Stimulated activated CD4-positive, alpha-beta T cell treated with anti-CD3 and anti-CD28 coated beads, Interleukin-15, amount 100 ng/mL, for 1 hour (primary cell): ENCODE measurements at places on chromosomes 4 and X.
A peak's percentile ranks its signal among the peaks of the same experiment; 100 is the strongest.

DNA sequence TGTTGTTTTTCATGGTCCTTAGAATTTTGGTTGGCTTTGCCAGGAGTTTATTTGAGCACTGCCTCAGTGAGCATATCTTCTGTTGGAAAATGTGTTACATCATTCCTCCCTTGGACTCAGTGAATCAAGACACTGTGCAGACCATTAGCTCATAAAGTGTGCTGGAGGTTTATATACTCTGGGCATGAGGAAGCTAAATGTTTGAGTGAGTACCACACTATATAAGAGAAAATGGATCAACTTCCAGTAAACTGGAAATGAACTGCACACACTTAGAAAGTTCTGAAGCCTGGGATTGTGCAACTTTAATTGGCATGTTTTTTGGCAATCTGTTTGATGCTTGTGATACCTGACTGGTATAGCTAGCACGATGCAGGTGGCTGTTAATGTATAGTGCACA is 75.9 kb downstream of the LIMCH1 start:
- DNase-seq = no peak

DNA sequence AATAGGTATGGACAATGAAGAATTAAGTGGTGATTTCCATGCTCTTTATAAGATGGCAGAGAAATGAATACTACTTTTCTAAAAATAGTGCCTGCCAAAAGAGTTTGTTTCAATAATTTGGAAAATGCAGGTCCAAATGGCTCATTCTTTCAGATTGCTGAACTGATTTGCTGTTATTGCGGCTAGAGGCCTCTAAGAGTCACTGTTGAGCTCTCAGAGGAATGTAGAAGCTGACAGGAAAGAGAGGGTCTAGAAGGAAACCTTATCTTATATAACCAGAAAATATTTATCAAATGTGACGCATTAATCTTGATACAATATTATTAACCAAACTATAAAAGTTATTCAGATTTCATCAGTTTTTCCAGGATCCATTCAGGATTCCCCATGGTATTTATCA is 65.7 kb upstream of the PAGE1 start:
- no peak for DNase-seq

- DNase-seq = no peak
Measured at GRCh38 chr4:180794333-180794732, 1448.9 kb upstream of the TENM3 start.

GRCh38 chr4:161403781-161404180 is 760.0 kb downstream of the FSTL5 start:
- DNase-seq = no peak

DNA sequence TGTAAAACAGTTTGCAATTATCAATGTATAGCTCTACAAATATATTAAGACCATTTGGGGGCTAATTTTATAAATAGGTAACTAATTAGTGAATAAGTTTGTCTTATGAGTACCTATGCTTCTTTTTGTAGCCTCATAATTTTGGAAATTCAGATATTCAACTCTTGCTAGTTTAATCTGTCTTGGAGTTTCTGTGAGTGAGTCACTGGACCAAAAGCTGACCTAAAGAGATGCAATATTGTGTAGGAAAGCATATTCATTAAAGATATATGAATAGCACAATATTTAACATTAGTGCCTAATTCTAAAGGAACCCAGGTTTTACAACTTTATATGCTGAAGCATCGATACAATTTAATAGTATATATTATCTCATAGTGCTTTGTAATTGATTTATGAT is 161.3 kb upstream of the PCDH18 start:
- DNase-seq = no peak

DNA sequence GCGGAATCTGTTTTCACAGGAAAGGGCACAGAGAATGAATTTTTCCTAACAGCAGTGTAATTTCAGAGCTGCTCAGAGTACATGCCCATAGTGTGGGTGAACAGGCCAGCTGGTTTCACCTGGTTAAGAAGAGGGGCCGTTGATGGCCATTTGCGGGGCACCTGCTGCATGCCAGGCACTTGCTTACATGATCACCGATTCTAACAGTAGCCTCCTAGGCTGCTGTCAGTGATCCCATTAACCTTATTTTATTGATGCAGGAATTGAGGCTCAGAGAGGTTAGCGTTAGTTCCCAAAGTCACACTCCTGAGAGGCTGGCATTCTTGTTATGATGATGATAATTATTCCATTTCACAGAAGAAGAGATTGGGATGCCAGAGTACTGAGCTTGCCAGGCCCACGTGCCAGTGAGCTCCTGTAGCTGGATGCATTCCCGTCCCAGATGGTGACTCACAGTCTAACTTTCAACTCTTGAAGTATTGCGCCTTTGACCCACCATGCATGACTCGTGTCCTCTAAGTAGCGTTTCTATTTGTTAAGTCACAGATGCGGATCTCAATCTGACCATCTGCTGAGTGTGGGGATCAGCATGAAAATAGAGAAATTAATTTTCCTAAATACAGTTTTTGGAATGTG is 76.5 kb downstream of the PSAPL1 start:
- no peak for DNase-seq

- DNase-seq = no peak
Measured at GRCh38 chrX:144738246-144738645, 509.1 kb upstream of the SPANXN1 start.

GRCh38 chrX:108029928-108030711 is 14.7 kb upstream of the VSIG1 start:
- DNase-seq = no peak

DNA sequence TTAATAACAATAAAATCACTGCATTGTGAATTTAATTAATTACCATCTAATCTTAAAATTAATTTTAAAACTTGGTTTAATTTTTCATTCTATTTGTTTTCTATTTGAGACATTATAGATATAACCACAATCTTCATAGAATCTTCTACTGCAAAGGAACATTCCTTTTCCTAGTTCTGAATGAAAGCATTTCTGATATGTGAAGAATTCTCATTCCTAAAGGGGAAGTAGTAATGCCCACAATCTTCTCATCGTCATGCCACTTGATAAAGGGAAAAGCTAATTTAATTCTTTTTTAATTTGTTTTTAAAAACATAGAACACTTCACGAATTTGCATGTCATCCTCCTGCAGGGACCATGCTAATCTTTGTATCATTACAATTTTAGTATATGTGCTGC is 23.7 kb downstream of the MGARP start:
- DNase-seq = no peak

DNA sequence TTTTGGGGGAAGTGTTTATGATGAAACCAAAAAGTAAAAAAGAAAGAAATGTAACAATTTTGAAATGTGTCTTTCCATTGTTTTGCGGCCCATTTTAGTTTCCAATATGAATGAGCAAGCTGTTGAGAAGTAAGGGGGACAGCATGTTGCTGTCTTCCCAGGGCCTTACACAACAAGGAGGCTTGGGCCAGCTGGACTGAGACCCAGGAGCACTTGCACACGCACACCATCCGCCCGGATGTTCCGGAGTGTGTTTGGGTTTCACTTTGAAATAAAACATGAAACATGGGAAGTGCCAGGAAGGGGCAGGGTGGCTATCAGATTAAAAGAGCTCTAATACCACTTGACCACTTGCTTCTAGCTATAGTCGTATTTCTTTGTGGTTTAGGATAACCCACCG is 144.4 kb downstream of the NHS start:
- no peak for DNase-seq

DNA sequence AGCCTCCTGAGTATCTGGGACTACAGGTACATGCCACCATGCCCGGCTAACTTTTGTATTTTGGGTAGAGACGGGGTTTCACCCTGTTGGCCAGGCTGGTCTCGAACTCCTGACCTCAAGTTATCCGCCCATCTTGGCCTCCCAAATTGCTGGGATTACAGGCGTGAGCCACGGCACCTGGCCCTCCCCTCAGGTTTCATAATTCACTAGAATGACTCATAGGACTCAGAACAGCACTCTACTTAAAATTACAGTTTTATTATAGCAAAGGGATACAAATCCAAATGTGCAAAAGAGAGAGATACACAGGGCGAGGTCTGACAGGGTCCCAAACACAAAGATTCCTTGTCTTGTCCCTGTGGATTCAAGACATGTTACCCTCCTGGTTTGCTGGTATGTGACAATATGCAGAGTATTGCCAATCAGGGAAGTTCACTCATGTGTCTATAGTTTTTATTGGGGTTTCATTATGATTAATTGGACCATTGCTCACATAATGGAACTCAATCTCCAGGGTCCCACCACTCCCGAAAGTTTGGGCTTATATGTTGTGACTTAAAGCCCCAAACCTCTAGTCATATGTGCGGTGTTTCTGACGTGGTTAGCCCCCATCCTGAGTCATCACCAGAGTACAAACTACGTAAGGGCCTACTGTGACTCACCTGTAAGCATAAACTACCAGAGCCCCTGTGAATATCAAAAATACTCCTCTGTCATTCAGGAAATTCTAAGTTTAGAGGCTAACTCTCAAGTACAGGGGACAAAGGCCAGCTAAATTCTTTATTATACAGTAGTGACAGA is 5.2 kb downstream of the YIPF6 start:
- DNase-seq = no peak

DNA sequence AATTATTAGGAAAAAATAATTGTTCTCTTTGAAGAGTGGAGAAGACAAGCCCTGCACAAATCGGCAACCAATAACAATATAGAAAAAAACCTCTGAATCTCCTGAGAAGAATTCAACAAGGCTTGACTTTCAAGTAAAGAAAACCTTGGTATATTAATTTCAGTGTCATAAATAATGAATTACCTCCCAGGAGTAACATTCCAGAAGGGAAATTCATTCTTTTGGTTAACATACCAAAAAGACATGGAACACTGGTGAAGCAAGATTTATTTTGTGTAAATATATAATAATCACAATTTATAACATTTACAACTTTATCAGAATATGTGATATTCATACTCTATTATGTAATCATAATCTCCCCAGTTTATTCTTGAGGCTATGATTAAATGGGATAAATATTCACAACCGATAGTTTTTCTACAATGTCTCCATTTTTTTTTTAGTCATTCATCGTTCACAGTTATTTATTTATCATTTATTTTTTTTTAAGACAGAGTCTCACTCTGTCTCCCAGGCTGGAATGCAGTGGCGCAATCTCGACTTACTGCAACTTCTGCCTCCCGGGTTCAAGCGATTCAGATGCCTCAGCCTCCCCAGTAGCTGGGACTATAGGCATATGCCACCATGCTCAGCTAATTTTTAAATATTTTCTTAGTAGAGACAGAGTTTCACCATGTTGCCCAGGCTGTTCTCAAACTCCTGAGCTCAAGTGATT is 53.0 kb upstream of the RPS6KA6 start:
- no peak for DNase-seq

DNA sequence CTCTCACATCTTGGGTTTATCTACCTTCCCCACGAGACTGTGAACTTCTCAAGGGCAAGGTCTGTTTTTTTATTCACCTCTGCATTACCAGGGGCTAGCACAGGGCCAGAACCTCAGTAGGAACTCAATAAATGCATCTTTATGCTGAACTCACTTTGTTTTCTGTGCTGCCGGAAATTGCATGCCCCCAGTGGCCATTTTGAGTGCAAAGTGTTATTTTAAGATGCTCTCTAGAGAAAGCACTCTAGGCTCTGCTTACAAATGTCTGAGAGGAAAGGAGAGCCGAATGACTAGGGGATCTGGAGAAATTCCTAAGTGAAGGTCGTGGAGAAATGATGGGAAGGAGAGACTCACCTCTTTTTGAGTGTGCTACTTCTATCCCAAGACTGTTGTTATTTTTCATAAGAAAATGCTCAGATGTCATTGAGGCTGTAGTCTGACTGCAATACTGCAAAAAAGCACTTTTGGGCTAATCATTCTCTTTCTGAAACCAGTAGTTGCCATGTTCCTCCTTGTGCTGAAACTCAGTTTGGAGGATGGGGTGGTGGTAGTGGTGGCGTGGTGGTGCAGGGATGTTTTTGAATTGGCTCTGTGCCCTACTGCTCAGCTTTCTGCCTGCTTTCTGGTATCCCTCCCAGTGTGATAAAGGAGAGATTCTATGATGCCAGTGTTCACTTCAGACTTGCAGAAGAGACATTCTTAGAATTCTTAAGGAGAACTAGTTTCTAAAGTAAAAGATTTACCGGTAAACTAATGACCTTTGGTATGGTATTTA is 41.3 kb downstream of the DOCK11 start:
- DNase-seq = peak; percentile 23

- DNase-seq = no peak
Measured at GRCh38 chrX:8245411-8245810, 74.3 kb upstream of the VCX2 start.

- DNase-seq = no peak
Measured at GRCh38 chr4:146235654-146236177, 21.4 kb downstream of the REELD1 start.

- no peak for DNase-seq
Measured at GRCh38 chr4:53476232-53477037, 99.0 kb downstream of the FIP1L1 start.

GRCh38 chr4:25801594-25801993 is 61.2 kb downstream of the SEL1L3 start:
- DNase-seq = no peak

DNA sequence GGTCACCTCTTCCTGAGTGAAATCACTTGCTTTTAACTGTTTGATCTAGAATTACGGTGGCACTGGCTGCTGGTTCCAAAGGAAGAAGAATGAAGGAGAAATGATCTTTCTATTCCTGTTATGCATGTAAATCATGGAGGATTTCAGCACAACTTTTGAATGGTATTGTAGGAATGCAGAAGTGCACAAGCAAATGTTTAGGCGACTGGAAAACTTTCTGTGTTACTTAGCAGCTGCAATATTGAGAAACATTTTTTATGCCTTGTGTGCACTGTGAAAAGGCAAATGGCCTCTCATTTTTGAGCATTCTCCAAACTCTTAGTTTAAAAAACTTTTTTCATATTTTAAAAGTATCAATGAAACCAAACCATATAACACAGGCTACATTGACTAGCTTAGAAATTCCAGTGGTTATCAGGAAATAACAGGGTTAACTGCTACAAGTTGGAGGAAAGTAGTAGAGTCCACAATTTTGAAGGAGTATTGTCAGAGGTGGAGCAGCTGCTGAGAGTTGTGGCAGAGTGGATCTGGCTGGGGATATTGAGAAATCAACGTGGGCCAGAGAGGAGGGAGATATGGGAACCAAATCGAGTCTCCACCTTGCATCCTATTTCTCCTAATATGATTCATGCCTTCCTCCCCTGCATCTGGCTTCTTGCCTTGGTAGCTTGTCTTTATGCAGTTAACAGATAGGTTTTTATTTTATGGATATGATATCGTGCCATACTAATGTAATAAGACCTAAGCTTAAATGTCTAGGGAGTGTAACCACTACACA is 32.0 kb upstream of the FHL1 start:
- DNase-seq = no peak

GRCh38 chr4:182533964-182534363 is 290.8 kb downstream of the TENM3 start:
- no peak for DNase-seq

- no peak for DNase-seq
Measured at GRCh38 chr4:119666653-119667091, 38.1 kb upstream of the PDE5A start.

GRCh38 chrX:670645-671044 is 40.1 kb downstream of the SHOX start:
- DNase-seq = no peak

DNA sequence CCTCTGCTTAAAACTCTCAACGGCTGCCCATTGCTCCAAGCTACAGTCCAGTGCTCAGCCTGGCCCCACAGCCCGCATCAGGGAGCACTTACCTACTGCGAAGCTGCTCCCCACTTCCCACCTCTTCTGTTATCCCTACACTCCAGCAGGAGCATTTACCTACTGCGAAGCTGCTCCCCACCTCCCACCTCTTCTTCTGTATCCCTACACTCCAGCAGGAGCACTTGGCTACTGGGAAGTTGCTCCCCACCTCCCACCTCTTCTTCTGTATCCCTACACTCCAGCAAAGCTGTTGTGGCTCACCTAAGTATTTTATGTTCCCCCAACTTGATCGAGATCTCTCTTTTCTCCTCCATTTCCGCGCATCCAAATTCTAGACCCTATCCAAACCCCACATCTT is 563.3 kb upstream of the ZFP42 start:
- DNase-seq = no peak
